ENCODE measurements at places on chromosomes 3 and 15.

DNA sequence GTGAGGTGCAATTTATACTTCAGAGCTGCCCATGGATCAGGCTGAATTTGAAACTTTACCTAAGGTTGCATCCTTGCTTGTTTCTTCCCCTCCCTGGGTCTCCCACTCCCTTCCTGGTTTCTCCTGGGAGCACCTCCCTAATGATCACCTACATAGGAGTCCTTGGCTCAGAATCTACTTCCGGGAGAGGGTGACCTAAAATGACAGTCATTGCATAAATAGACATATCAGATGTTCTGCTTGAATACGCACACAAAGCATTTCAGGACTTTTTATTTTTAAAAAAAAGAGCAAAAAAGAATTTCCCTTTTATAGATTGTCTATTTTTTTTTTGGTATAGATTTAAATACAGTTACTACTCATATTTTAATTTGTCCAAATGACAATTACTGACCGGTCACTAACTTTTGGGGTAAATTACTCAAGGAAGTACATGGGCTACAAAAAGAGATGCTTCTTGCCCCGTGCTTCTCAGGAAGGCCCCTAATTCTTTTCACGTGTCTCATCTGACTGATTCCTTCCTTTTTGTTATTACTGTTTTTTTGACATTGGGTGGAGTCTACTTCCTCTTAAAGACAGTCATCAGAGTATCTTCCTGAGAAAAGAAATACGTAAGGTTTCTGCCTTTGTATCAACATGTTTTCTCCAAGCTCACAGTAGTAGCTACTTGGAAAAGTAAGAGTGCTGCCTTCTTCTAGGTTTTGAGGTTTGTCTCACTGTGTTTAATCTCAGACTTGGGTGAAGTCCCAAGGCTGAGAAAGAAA is 4.9 kb upstream of the MYZAP start:
- no peak for DNase-seq

DNA sequence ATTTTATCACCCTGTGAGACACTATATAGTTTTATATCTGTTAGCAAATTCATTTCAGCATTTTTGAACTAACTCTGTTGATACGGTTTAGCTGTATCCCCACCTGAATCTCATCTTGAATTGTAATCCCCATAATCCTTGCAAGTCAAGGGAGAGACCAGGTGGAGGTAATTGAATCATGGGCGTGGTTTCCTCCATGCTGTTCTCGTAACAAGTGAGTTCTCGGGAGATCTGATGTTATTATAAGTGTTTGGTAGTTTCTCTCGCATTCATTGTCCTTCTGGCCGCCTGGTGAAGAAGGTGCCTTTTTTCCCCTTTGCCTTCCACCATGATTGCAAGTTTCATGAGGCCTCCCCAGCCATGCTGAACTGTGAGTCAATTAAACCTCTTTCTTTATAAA is 53.2 kb upstream of the TMC3 start:
- DNase-seq = no peak

- peak; percentile 51 for DNase-seq
Observed at GRCh38 chr3:13016083-13016720, 57.0 kb downstream of the IQSEC1 start.

DNA sequence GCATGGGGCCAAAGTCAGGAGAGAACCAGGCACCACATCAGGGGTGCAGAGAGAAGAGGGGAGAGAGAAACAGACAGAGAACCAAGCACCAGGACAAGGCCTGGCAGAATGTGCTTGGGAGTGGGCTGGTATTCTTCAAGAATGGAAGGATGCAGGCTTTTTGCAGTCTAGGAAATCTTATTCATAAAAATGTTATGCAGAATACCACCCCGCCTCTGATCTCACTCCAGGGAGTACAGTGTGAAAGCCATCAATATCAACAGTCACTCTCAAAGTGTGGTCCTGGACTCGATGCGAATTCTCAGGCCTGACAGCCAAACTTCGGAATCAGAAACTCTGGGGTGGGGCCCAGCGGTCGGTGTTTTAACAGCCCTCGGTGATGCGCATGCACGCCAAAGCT is 16.9 kb downstream of the NTRK3 start:
- no peak for DNase-seq

DNA sequence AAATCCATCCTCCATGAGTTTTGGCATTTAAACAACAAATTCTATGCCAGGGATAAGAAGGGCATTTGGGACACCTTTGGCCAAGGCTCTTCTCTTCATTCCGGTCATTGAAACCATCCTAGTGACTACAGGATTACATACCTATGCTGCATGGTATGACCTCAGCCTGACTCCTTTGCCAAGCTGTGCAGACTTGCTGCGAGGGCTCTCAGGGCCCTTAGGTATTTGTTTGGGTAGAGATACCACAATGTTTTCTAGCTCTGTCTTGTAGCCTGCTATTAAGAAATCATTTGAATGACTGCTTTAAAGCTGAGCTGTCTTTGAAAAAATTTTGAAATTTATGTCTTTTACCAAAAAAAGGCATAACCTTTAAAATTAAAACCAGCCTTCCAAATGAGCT is 749.8 kb upstream of the SGO1 start:
- DNase-seq = no peak

GRCh38 chr3:10417847-10418246 is 87.5 kb downstream of the ATP2B2 start:
- no peak for DNase-seq

Data from activated naive CD4-positive, alpha-beta T cell treated with Interleukin-2 at 50 U/mL for 16 hours (primary cell).